Hepatocyte (in vitro differentiated cells): ENCODE measurements at places on chromosomes 1 and 21. TPM values are rescaled to one million over a fixed set of nuclear protein-coding genes. Genes with fewer than 3 reads are reported as not detected.

GRCh38 chr1:175976865-175977642 lies 230.0 kb downstream of the COP1 start:
- H3K4me1 ChIP-seq, result no peaks in the 10 kb centered on the region
- DNase-seq, result no peak
- H3K27ac ChIP-seq, result no peak overlapping the region
- no peaks in the 10 kb centered on the region for H3K27me3 ChIP-seq
- H3K4me3 ChIP-seq, result no peak overlapping the region

GRCh38 chr1:234499943-234500245 lies 20.9 kb upstream of the TARBP1 start:
- H3K36me3 ChIP-seq, result no peaks in the 10 kb centered on the region
- H3K27me3 ChIP-seq, result no peaks in the 10 kb centered on the region
- H3K27ac ChIP-seq, result peak overlapping the region; percentile 89

LCE3D gene
- polyA plus RNA-seq, result not detected in 2 replicates

AQP10 gene
- polyA plus RNA-seq, result 3.0 and 3.6 TPM in 2 replicates

NHLH1 gene
- not detected in 2 replicates for polyA plus RNA-seq

CD48 gene
- polyA plus RNA-seq, result not detected in 2 replicates

- H3K27me3 ChIP-seq, result no peaks in the 10 kb centered on the region
- no peak overlapping the region for H3K4me3 ChIP-seq
- DNase-seq, result no peak
- H3K4me1 ChIP-seq, result peaks cover 12% of the 10 kb centered on the region
Observed at GRCh38 chr1:22772014-22772413, 61.4 kb downstream of the EPHB2 start.

GRCh38 chr1:18256282-18257235 lies 149.0 kb downstream of the IGSF21 start:
- DNase-seq, result peak; percentile 88
- H3K27ac ChIP-seq, result no peak overlapping the region
- H3K4me3 ChIP-seq, result no peak overlapping the region
- no peaks in the 10 kb centered on the region for H3K27me3 ChIP-seq
- no peaks in the 10 kb centered on the region for H3K4me1 ChIP-seq

ZBTB8B gene
- 0.22 and 0.28 TPM in 2 replicates for polyA plus RNA-seq

AGL gene
- 9.2 and 9.3 TPM in 2 replicates for polyA plus RNA-seq

- no peak for DNase-seq
- no peaks in the 10 kb centered on the region for H3K36me3 ChIP-seq
- H3K27me3 ChIP-seq, result no peaks in the 10 kb centered on the region
- H3K4me1 ChIP-seq, result no peaks in the 10 kb centered on the region
- no peak overlapping the region for H3K27ac ChIP-seq
Observed at GRCh38 chr1:70195342-70195741, 10.0 kb downstream of the LRRC40 start.

C1orf35 gene
- polyA plus RNA-seq, result 24.6 and 31.6 TPM in 2 replicates

- no peaks in the 10 kb centered on the region for H3K36me3 ChIP-seq
- peak; percentile 42 for DNase-seq
- H3K4me3 ChIP-seq, result no peak overlapping the region
- H3K4me1 ChIP-seq, result no peaks in the 10 kb centered on the region
Observed at GRCh38 chr21:38669186-38669585, 136.5 kb upstream of the ETS2 start.

- H3K4me1 ChIP-seq, result no peaks in the 10 kb centered on the region
- H3K36me3 ChIP-seq, result no peaks in the 10 kb centered on the region
Observed at GRCh38 chr21:24097181-24097580, 1510.1 kb downstream of the MRPL39 start.

DNA sequence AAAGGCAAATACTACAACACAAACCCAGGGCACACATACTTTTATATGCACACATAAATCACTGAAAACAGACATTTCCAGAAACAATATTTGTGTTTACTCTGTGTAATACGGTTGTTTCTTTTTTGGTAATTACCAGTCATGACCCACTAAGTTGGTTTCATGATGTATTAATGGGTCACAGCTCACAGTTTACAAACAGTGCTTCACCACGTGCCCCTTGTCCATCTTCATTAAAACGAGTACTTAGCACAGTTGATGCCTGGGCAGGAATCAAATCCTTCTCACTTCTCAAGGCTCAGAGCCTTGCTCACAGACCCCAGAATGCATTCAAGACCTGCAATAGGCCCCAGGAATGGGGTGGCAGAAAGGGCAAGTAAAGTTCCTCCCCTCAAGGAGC lies 13.8 kb downstream of the SSBP3 start:
- no peak overlapping the region for H3K27ac ChIP-seq
- no peaks in the 10 kb centered on the region for H3K36me3 ChIP-seq
- H3K27me3 ChIP-seq, result no peaks in the 10 kb centered on the region

DNA sequence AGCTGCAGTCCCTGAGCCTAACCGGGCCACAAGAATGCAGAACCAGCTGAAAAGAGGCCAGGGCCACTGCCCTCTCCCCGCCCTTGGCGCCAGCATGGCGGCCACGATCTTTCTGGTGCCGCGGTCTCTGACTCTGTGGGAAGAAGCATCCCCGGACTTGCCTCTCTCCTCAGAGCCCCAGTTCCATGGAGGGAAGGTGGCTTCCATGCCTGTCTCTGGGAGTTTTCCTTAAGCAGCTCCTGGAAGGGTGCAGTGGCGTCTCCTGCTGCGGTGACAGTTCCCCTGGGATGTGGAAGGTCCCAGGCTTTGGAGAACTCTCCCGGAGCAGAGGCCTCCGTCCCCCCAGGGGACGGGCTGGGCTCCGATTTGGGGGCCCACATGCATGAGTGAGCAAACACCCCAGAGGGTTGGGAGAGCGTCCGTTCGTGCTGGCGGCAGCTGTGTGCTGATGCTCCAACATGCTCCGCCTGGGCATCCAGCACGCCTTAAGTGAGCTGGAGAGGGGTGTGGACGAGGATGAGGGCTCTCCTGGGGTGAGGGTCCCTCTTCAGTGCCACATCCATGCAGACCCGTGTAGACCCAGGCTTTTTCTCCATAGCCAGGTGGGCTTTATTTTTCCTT lies 109.8 kb upstream of the COL6A1 start:
- no peaks in the 10 kb centered on the region for H3K27me3 ChIP-seq
- H3K27ac ChIP-seq, result no peak overlapping the region
- DNase-seq, result no peak
- no peak overlapping the region for H3K4me3 ChIP-seq
- peaks cover 28% of the 10 kb centered on the region for H3K4me1 ChIP-seq
